ENCODE measurements at places on chromosomes 2 and 18.

GRCh38 chr2:241720560-241720959 lies 13.9 kb upstream of the D2HGDH start:
- DNase-seq: no peak

- DNase-seq: no peak
Measured at GRCh38 chr2:207819021-207819797, 49.5 kb upstream of the FZD5 start.

DNA sequence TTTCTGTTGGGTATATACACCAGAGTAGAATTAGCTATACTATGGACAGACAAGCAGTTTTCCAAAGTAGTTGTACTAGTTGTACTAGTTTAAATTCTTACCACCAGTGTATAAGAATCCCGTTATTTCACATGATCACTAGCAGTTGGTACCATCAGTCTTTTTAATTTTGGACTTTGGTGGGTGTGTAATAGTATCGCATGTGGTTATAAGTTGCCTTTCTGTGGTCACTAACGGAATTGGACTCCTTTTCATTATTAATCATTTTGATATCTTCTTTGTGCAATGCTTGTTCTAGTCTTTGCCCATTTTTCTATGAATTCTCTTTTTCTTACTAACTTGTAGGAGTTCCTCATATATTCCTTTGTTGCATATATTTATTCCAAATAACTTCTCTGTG lies 89.8 kb downstream of the ASXL2 start:
- no peak for DNase-seq

DNA sequence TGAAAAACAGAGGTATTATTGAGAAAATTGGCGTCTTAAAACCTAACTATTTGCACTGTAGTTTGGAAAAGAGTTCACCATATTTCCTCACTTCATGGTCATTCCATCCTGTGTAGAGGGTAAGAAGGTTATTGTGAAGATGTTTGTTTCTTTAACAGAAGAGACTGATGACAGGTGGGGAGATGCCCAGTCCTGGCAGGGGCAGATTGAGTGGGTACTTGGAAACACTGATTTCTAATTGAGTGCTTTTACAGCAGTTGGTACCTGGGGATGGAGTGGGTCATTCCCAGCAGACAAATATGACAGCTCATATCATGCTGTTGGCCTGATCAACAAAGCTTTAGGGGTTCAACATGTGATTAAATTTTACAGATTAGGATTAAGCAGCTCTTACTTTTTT lies 67.5 kb downstream of the MYOM1 start:
- no peak for DNase-seq

DNA sequence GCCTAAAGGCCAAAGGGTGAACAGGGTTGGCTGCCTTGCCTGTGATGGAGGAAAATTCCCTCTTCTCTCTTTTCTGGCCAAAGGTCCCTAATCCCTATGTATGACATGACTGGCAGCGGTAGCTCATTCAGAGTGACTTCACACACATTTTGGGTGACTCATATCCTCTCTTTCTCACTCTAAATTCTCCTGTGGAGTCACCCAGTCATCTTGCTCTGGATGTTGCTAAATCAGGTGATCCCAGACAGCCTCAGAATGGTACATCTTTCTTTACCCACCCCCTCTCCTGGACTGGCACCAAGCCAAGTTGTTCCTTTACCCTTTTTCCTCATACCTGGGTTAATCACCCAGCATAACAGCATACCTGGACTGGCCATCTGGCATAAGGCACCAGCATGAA lies 77.2 kb downstream of the NEURL3 start:
- no peak for DNase-seq

DNA sequence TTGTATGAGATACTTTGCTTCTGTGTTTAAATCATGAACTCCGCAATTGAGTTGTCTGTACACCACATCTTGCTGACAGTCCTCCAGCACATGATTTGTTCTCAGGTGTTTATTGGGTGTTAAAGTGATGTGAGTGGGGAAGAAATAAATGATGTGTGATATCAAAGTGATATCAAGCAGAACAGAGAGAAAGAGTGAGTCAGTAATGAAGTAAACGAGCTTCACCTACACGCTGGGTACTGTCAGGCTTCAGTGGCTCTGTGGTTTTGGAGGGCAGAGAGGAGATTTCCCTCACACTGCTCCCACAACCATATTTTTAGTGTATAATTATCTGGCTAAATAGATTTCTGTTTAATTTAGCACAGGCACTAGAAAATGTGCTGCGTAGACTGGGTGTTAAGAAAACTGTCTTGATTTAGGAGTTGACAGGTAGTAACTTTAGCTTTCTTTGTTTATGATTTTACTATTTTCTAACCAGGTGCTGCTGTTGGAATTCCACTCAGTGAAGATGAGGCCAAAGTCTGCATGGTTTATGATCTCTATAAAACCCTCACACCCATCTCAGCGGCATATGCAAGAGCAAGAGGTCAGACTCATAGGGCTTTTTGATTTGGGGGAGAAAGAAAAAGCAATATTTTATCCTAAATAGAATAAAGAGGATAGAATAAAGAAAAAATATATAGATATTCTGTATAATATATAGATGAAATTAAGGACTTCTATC lies 21.2 kb downstream of the ATIC start:
- no peak for DNase-seq

GRCh38 chr2:237894396-237894979 lies 35.1 kb downstream of the RAMP1 start:
- DNase-seq: no peak

GRCh38 chr2:60483401-60483800 lies 70.1 kb downstream of the BCL11A start:
- no peak for DNase-seq

GRCh38 chr18:72899338-72899737 lies 31.6 kb upstream of the NETO1 start:
- DNase-seq: no peak

DNA sequence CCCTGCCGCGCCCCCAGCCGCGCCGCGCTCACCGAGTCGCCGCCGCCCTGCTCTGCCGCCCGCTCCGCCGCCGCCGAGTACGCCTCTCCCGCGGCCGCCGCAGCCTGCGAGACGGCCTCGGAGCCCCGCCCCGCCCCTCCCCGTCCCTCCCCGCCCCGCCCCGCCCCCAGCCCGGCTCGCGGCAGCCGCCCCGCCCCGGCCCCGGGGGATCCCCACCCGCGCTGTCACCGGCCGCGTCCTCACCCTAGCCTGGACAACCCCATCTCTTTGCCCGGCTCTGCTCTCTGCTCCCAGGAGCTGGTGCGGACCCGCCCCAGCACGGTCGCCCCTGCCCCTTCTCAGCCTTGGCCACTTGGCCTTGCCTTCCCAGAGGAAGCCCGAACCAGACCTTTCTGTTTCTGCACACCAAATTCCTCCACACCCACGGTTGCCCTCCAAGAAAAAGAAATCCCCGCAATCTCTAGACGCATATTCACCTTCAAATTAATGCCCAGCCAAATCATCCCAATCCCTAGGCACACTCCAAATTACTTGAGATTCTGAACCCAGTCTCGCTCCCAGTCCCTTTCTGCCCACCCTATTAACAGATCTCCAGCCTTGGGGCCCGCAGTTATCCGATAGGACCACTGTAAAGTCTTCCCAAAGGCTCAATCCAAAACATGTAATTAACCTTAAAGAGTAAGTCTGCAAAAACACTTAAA lies at the start of gene CYRIA:
CYRIA (minus strand) TSS at position 87 of the 701 bp plus-strand sequence. CDS start 77,715 bp downstream, outside the sequence.
- peak; percentile 31 for DNase-seq

DNA sequence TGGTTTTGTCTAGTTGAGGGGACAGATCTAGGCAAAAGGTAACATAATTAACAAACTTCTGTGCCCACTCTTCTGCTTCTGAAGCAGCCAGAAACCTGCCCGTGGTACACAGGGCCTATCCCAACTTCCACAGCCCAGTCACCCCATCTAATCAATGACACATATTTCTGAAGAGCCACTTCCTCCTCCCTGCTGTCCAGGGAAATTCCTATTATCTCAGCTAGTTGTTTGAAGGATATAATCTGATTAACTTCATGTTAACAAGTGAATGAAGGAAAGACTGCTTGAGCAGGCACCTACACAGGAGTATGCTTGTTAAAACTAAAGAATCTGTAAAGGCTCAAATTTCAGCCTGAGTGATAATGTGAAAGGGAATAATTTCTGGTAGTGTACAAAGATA lies 61.4 kb downstream of the CCDC148 start:
- no peak for DNase-seq

DNA sequence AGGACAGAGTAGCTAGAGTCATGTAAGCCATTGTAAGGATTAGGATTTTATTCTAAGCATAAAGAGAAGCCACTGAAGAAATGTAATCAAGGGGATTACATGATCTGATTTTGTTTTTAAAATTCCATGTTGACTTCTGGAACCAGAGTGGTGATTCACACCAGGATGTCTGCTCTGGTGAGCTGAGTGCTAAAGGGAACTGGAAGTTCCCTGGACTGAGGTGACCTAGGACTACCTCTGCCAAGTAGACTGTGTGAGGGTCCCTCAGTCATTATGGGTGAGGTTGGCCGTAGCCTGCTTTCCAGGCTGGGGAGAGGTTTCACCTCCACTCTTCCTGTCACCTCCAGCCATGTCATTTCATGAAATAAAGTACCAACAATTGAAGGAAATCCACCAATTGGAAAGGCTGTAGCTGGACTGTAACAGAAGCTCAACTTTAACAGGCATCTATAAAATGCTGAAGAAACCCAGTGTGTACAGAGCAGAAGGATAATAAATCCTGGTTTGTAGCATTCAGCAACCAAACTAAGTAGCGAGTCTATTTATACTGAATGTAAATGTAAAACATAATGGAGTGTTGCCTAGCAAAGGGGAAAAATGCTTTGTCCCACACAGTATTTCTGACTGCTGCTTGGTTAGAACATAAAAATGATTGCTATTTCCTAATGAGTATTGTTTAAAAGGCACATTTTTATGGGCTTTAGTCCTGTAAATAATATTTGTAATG lies 507.4 kb upstream of the PKDCC start:
- DNase-seq: no peak

- no peak for DNase-seq
Measured at GRCh38 chr2:88813612-88814011, 122.1 kb downstream of the RPIA start.

DNA sequence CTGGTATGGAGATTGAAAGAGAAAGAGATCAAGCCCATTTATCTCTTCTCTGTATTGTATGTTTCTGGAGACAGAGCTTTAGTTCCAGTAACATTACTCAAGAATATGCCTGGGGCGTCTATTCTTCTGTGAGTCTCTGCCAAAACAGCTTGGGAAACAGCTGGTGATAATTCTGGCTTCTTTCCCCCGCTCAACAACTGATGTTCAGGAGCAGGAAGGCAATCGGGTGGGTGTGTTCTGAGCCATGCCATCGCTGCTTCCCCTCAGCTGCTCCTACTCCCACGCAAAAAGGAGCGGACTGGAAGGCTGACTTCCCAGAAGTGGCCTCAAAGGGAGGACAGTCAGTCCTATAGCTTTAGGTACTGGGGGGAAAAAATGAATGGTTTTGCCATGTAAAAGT lies 695.1 kb downstream of the PLCL1 start:
- no peak for DNase-seq

- DNase-seq: no peak
Measured at GRCh38 chr2:168466190-168466737, 10.2 kb downstream of the CERS6 start.

GRCh38 chr2:39875182-39875913 lies 96.3 kb upstream of the THUMPD2 start:
- no peak for DNase-seq

- DNase-seq: no peak
Measured at GRCh38 chr2:208363485-208363884, 43.1 kb upstream of the PTH2R start.

GRCh38 chr18:67243799-67244587 lies 272.5 kb downstream of the DSEL start:
- no peak for DNase-seq

DNA sequence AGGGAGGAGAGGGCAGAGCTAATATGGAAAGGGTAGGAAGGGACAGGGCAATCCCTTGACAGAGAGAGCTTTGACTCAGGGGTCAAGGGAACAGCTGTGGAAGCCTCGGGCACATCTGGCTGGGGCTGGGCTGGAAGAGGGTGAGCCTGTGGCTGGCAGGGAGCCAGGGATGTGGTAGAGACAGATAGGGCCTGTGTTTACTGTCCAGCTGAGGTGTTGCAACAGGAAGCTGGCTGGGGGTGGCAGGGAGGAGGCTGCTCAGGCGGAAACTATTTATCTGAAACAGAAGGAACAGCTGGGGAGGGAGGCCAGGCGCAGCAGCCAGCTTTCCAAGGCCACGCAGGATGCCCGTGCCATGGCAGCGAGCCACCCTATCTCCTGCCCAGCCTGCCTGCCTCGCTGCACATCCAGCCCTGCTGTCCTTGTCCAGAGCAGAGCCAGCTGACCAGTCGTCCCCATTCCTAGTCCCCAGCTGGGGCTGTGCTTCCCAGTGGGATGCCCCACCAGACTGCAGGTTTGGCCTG lies 264.7 kb downstream of the CYP26B1 start:
- DNase-seq: no peak

GRCh38 chr2:7508296-7508943 lies 591.2 kb downstream of the RNF144A start:
- DNase-seq: no peak

DNA sequence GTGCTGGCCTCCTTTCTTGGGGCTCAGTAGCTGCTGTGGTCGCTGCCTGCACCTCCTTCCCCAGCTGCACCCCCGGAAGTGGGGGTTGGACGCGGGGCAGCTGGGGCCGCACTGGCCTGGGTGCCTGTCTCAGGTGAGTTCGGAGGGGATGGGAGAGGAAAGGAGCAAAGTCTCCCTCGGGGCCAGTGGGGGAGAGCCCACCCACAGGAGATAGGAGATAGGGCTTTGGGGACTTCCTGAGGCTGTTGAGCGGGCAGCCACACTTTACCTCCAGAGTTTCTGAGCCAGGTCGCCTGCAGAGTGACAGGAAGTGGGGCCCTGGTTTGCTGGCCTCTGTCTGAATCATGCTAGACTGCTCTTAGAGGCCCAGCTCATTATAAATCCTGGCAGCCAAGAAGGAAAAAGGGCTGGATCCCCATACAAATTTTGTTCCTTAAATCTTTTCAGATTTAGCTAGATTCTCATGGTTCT lies 8.1 kb downstream of the MBP start:
- peak; percentile 36 for DNase-seq

DNA sequence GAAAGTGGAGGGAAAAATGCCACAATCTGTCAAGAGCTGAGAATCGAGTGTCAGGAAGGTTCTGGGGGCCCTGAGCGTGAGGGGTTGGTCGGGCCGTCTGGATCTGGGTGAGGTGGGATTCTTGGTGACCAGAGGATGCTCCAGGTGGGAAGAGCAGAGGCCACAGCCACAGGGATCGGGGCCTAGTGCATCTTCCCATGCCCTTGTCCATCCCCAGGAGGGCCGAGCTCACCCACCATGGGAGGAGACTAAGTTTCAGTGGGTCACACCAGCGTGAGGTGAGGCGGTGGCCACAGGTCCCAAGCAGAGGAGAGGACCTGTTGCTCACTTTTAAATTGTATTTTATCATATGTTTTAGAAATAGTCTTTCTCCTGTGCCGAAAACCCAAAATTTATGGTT lies 70.0 kb downstream of the TMEM18 start:
- no peak for DNase-seq
